A172 (cell line): ENCODE measurements at places on chromosomes 2 and 18. TPM values are rescaled to one million over a fixed set of nuclear protein-coding genes. Genes with fewer than 3 reads are reported as not detected.

Gene RAB6C
- total RNA-seq = not detected in 2 replicates

Gene MREG
- 8.9 and 14.1 TPM in 2 replicates for total RNA-seq

Gene CYBRD1
- total RNA-seq = 159 and 186 TPM in 2 replicates

Gene SETBP1
- 0.10 and 0.14 TPM in 2 replicates for total RNA-seq

Gene FOXI3
- not detected in 2 replicates for total RNA-seq

Gene CYP27C1
- 1.1 and 3.0 TPM in 2 replicates for total RNA-seq

Gene MOGAT1
- total RNA-seq = not detected in 2 replicates

Gene ARHGEF33
- 0.09 TPM in 1 of 2 replicates, not detected in the other for total RNA-seq

Gene FBXO15
- total RNA-seq = 0.31 and 0.74 TPM in 2 replicates

Gene CCDC141
- total RNA-seq = 0.31 TPM in 1 of 2 replicates, not detected in the other

Gene NCKAP5
- total RNA-seq = 0.07 and 3.7 TPM in 2 replicates

Gene KHK
- total RNA-seq = 8.7 and 10.3 TPM in 2 replicates

Gene RPIA
- 6.4 and 8.8 TPM in 2 replicates for total RNA-seq

Gene LAMA3
- 1.5 and 2.7 TPM in 2 replicates for total RNA-seq

Gene GPR45
- not detected in 2 replicates for total RNA-seq

Gene LYG2
- total RNA-seq = not detected in 2 replicates

Gene ZNF385B
- 0.22 TPM in 1 of 2 replicates, not detected in the other for total RNA-seq

Gene PLCL1
- not detected in 2 replicates for total RNA-seq

Gene AQP4
- total RNA-seq = not detected in 2 replicates

Gene SCN2A
- total RNA-seq = 0.17 and 0.19 TPM in 2 replicates

Gene GDF7
- total RNA-seq = 0.10 and 0.24 TPM in 2 replicates

Gene MRPS5
- total RNA-seq = 60.7 and 84.4 TPM in 2 replicates

Gene SLC5A7
- total RNA-seq = not detected in 2 replicates

Gene SERPINB11
- total RNA-seq = not detected in 2 replicates

Gene HOXD12
- total RNA-seq = not detected in 2 replicates

Gene CCDC178
- not detected in 2 replicates for total RNA-seq

Gene SP140
- 0.65 and 1.6 TPM in 2 replicates for total RNA-seq

Gene PKDCC
- 4.8 and 6.4 TPM in 2 replicates for total RNA-seq

Gene AMER3
- not detected in 2 replicates for total RNA-seq

Gene KLHL41
- 0.19 TPM in 1 of 2 replicates, not detected in the other for total RNA-seq

Gene ASB18
- not detected in 2 replicates for total RNA-seq

Gene TEX44
- not detected in 2 replicates for total RNA-seq

Gene ANKRD44
- 8.7 and 16.2 TPM in 2 replicates for total RNA-seq

Gene IL36A
- not detected in 2 replicates for total RNA-seq

Gene PARD3B
- total RNA-seq = 3.7 and 5.4 TPM in 2 replicates

Gene MROH2A
- 0.48 TPM in 1 of 2 replicates, not detected in the other for total RNA-seq

Gene FEV
- total RNA-seq = not detected in 2 replicates

Gene RTKN
- 23.1 and 33.3 TPM in 2 replicates for total RNA-seq

Gene SOX11
- 11.2 and 11.9 TPM in 2 replicates for total RNA-seq

Gene CD8B2
- total RNA-seq = not detected in 2 replicates

Gene CCDC85A
- total RNA-seq = 13.1 and 14.0 TPM in 2 replicates

Gene NAT8
- not detected in 2 replicates for total RNA-seq

Gene ITPRIPL1
- total RNA-seq = not detected in 2 replicates

Gene CNTNAP5
- total RNA-seq = not detected in 2 replicates

Gene CCDC121
- 1.6 and 6.5 TPM in 2 replicates for total RNA-seq

Gene DSG1
- not detected in 2 replicates for total RNA-seq

Gene MAL
- not detected in 2 replicates for total RNA-seq
